ENCODE measurements at places on chromosomes 3 and 15.
A peak's percentile ranks its signal among the peaks of the same experiment; 100 is the strongest.

GRCh38 chr3:136559896-136560295 lies 192.3 kb downstream of the STAG1 start:
- DNase-seq: peak; percentile 19

DNA sequence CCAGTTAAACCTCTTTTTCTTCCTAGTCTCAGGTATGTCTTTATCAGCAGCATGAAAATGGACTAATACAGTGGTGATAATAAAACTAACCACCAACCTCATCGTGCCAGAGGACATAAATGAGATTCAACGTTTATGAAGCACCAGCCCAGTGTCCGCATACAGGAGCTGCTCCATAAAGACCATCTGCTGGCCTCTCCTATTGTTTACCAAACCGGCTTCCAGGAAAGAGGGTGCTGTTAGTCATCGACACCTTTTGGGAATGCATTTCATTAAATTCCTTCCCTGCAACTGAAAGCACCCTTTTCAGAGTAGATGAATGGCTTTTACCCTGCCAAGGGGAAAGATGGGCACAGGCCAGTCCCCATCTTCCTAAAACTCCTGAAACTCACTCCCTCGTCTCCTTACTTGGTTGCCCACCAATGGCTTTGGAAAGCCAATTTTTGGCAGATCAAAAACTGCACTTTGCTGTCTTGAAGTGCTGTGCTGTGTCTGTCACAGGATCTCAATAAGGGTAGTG lies 122.1 kb downstream of the AQP9 start:
- peak; percentile 25 for DNase-seq

GRCh38 chr15:42848846-42849245 lies 71.7 kb downstream of the TTBK2 start:
- DNase-seq: no peak

DNA sequence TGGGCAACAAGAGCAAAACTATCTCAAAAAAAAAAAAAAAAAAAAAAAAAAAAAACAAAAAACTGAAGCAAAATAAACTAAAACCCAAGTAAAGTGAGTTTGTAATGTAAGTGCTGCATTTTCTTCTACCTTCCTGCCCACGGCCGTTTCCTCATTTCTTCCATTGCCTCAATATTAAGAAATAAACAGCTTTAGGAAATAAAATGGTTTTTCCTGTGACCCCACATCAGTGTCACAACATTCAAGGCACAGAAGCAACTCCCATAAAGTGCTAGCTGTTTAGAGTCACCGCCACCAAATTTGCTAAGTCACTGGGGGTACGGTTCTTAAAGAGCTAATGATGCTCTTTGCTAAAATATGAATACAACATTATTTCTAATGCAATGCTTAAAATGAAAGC lies 3.3 kb downstream of the PKM start:
- DNase-seq: peak; percentile 31

DNA sequence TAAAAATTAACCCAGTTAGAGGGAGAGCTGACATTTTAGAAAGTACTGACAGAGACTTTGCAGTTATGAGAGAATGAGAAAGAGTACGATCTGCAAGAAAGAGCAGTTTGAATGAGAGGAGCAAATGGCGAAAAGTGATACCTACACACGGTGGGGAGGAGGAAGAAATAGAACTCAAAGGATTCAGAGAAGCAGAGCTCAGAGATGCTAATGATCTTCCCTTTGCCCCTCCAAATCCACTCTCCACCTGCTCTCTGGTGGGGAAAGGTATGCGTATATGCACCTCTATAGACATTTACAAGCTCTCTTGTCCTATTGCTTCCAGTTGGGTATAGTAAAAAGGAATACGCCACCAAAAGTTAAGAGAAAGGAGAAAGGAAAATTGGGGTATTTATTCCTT lies 123.3 kb upstream of the TTC14 start:
- DNase-seq: no peak

GRCh38 chr3:161893972-161894371 lies 397.4 kb downstream of the OTOL1 start:
- peak; percentile 41 for DNase-seq

GRCh38 chr3:195900436-195901355 lies 7.7 kb downstream of the TNK2 start:
- DNase-seq: peak; percentile 97

DNA sequence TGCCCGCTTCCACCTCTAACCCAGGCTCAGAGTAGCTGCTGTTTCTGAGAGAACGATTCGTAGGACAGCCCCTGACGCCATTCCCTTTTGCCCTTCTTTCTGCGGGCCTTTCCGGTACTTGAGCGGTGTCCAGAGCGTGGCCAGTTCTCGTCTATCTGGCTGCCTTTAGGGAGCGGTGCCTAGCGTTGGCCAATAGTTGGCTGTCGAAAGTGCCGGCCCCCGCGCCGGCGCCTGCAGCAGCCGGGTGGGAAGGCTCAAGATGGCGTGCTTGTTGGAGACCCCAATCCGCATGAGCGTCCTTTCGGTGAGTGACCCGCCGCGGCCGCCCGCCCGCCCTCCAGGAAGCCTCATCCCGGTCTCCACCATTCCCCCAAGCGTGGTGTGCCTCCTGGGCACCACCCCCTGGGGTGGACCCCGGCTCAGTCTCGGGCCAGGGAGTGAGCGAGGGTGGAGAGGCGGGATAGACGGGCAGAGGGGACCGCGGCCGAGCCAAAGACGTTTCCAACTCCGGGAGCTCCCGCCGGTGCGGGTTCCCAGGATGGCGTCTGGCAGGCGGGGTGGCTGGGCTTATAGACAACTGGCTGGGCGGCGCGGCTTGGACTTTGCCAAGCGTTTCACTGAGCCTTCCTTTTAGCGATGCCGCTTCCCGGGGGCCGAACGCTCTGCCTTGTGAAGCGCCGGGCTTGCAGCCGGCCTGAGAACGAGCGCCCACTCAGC lies at the start of gene ARMC8:
ARMC8 (plus strand) TSS at position 6 of the 717 bp plus-strand sequence; CDS start at position 260, 254 bp downstream.
- peak; percentile 51 for DNase-seq

DNA sequence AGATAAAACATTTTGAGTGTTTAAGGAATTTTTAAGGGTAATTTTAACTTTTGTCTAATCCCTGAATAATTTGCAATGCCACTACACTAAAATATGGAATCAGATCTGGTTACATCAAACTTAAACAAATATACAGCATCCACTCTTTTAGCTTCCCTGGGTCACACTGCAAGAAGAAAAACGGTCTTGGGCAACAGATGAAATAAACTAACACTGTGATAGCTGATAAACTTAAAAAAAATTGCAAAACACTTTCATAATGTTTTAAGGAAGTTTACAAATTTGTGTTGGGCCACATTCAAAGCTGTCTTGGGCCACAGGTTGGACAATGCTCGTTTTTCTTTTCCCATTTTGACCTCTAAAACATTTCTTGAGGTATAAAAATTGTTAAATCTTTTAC lies 34.3 kb downstream of the CCDC66 start:
- no peak for DNase-seq

DNA sequence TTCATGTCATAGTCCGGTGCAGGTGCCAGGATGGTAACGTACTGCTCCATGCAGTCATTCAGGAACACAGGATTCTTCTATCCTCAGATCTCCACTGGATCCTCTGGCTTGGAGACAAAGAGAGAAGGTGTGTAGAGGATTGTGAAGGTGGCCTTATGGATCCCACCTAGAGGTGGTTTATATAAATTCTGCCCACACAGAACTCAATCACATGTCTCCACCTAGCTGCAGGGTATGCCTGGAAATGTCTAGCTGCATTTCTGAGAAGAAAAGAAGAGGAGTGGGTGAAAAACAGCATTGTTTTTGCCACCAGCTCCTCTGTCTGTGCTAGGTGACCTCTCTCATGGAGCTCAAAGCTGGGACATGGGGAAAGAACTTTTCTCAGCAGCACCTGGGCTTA lies 478.7 kb downstream of the PDCD6IP start:
- no peak for DNase-seq

DNA sequence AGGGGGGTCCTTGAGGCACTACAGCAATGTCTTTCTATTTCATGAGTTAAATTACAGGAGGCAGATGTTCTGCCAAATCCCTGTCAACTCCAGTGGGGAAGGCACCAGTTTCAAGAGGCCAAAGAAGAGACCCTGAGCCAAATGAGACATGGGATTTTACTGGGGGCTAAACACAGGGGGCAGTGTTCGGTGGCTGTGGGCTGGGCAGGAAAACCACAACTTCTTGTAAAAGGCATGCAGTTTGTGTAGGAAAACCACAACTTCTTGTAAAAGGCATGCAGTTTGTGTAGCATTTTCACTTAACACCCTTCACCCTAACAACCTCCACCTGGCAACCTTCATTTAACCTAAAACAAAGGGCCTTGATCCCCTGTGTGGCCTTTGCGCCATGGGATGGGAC lies 61.0 kb downstream of the POLR2M start:
- DNase-seq: no peak

- no peak for DNase-seq
Measured at GRCh38 chr15:61906961-61907752, 153.1 kb downstream of the VPS13C start.

- DNase-seq: no peak
Measured at GRCh38 chr15:86615411-86615810, 535.7 kb downstream of the AGBL1 start.

- no peak for DNase-seq
Measured at GRCh38 chr15:39156166-39156565, 424.7 kb upstream of the THBS1 start.

- no peak for DNase-seq
Measured at GRCh38 chr3:82053236-82053635, 291.8 kb upstream of the GBE1 start.

DNA sequence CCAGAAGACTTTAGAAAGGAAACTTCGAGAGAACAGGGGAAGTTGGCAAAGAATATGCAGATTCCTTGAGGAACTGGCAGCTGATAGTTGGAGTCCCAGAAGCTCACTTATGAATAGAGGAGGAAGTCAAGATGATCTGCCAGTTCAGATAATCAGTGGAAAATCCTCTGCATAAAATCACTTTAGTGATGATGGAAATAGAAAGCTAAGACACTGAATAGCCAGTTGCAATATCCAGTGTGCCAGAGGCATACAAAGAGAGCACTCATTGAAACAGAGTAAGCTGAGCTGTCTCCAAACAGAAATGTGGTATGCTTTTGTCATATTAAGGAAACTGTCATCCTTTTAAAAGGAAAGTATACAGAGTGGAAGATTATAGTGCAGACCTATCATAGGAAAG lies 1207.6 kb downstream of the OTOL1 start:
- no peak for DNase-seq

DNA sequence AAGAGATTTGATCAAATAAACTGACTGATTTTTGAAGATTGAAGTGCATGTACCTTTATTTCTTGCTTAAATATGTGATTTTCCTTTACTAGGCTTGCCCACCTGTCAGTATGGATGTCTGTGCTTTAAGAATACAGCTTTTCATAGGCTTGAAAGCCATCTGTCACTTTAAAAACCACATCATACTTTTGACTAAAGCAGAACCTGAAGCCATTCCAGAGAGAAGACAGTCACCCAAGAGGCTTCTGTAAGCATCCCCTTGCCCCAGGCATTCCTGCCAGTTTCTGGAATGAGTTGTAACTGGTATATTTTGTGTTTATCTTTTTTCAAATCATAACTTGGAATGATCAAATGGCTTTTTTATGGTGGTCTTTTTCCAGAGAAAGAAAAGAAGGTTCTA lies 24.0 kb downstream of the HPS3 start:
- peak; percentile 49 for DNase-seq

DNA sequence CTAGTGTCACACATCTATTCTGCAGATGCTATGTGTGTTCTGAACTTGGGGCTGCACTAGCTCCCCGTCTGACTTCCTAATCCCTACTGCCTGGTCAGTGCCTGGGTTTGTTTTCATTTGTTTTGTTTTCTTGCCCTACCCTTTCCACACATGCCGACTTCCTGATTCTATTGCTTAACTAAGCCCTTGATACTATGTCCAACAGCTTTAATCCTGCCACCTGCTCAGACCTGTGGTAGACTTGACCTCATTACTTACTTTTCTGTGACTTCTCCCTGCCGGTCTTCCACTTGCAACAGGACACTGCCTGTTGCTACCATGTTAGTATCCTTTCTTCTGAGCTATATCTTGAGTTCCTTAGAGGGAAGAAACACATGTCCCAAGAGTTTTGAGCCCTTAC lies 39.3 kb upstream of the CEMIP start:
- DNase-seq: no peak

DNA sequence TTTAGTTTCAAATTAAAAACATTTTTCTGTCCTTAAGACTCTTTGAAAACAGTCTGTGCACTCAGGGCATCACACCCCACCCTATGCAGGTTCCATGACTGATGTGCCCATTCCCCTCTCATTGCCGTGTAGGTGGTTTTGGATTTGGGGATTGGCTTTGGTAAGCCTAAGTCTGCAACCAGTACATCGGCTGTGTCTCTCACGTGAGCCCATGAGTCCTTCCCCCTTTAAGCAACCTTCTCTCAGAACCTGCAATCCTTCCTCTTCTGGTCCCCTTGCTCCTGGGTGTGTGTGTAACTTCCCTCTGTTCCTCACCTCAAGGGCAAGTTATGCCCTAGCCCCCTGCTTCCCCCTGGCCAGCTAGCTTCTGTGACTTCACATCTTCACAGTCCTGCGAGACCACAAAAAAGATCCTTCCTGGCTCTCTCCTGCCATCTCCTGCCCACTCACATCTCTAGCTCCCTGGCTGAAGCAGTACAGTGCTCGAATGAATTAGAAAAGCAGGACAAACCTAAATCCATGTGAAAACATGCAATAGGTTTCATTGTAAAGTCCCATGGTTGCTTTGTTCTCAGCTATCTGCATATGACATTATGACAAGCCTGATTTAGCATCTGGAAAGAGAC lies 126.7 kb downstream of the UACA start:
- peak; percentile 40 for DNase-seq

DNA sequence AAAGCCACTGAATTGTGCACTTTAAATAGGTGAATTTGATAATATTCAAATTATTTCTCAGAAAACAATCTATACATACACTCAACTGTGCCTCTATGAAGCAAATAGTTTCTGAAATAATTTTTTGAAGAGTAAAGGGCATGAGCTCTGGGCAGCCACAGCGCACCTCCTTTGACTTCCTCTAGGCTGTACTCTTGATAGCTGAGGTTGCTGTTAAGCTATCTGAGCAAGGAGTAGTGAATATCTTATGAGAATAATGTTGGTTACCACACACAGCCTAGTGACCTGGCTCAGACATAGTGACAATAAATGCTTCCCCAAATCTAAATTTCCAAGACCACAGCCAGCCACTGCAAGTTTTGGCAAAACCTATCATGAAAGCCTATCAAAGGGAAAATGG lies 11.6 kb upstream of the SEC61A1 start:
- DNase-seq: no peak

- no peak for DNase-seq
Measured at GRCh38 chr3:135966271-135966961, 888 bp downstream of the PPP2R3A start.

DNA sequence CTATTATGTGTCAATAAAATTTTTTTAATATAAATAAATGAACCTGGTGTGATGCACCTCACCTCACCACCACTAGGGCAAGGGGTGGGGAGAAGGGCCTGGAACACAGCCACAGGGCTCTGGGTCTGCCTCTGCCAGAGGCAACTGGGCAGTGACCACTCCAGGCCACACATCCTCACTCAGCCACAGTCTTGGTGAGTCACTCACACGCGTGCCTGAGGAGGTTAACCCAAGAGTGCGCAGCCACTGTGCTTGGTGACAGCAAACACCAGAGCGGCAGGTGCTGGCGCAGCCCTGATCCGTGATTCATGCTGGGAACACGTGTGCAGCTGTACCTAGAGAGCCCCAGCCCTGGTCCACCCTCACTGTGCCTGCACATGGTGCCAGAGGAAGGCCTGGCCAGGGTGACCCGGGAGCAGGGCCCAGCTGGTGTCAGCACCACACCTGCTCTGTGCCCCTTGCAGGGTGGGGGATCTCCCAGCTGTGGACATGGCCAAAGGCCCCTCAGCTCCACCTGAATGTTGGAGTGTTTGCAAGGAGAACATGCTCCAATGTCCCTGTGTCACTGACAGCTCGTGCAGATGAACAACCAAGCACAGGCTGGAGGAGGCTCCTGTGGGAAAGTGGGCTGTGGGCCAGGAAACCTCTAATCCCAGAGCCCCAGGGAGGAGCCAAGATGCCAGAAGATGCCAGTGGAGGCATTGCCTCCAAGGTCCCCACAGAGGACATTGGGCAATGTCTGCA lies 2.1 kb downstream of the SLC41A3 start:
- DNase-seq: peak; percentile 97
